Hair follicular keratinocyte (primary cell): ENCODE measurements at places on chromosomes 12 and 14. TPM values are rescaled to one million over a fixed set of nuclear protein-coding genes. Genes with fewer than 3 reads are reported as not detected.

FAM181A gene
- total RNA-seq = 0.80 TPM in 1 of 2 replicates, not detected in the other

MYF5 gene
- total RNA-seq = not detected in 2 replicates

RFLNA gene
- total RNA-seq = 26.7 and 27.3 TPM in 2 replicates

KRT80 gene
- total RNA-seq = 0.11 and 0.55 TPM in 2 replicates

LRRC43 gene
- total RNA-seq = 0.30 and 0.62 TPM in 2 replicates

STYK1 gene
- total RNA-seq = 1.2 and 2.1 TPM in 2 replicates

ALX1 gene
- not detected in 2 replicates for total RNA-seq

TPPP2 gene
- not detected in 2 replicates for total RNA-seq

HHIPL1 gene
- 0.23 and 1.6 TPM in 2 replicates for total RNA-seq

NPC2 gene
- total RNA-seq = 239 and 356 TPM in 2 replicates

VPS29 gene
- 91.0 and 131 TPM in 2 replicates for total RNA-seq

TOMM20L gene
- total RNA-seq = not detected in 2 replicates

STAB2 gene
- not detected in 2 replicates for total RNA-seq

AQP6 gene
- 0.47 TPM in 1 of 2 replicates, not detected in the other for total RNA-seq

GPR68 gene
- total RNA-seq = 5.0 and 5.4 TPM in 2 replicates

PLEKHG7 gene
- total RNA-seq = not detected in 2 replicates

SENP1 gene
- 13.9 and 17.8 TPM in 2 replicates for total RNA-seq

ASPG gene
- total RNA-seq = not detected in 2 replicates

ING4 gene
- total RNA-seq = 12.8 and 22.3 TPM in 2 replicates

P2RX2 gene
- total RNA-seq = not detected in 2 replicates

FKBP4 gene
- total RNA-seq = 63.8 and 85.3 TPM in 2 replicates

TAS2R7 gene
- not detected in 2 replicates for total RNA-seq

DCD gene
- not detected in 2 replicates for total RNA-seq

LMO3 gene
- 0.04 TPM in 1 of 2 replicates, not detected in the other for total RNA-seq

TMTC1 gene
- total RNA-seq = 6.1 and 16.9 TPM in 2 replicates

USP44 gene
- not detected in 2 replicates for total RNA-seq

TRPV4 gene
- total RNA-seq = 0.87 and 1.6 TPM in 2 replicates

TSPAN11 gene
- total RNA-seq = 0.08 TPM in 1 of 2 replicates, not detected in the other

NR1H4 gene
- total RNA-seq = not detected in 2 replicates

RNF212B gene
- not detected in 2 replicates for total RNA-seq

TNS2 gene
- 3.0 and 3.9 TPM in 2 replicates for total RNA-seq

LRFN5 gene
- total RNA-seq = not detected in 2 replicates

PKP2 gene
- 37.1 and 39.8 TPM in 2 replicates for total RNA-seq

DTX1 gene
- not detected in 2 replicates for total RNA-seq

LUM gene
- total RNA-seq = 0.55 and 7.5 TPM in 2 replicates

SLC38A4 gene
- total RNA-seq = 0.27 and 0.31 TPM in 2 replicates

KLHL33 gene
- total RNA-seq = not detected in 2 replicates

CLEC1A gene
- total RNA-seq = not detected in 2 replicates

RBM25 gene
- total RNA-seq = 14.7 and 19.4 TPM in 2 replicates

INSM2 gene
- total RNA-seq = not detected in 2 replicates

ASCL1 gene
- total RNA-seq = not detected in 2 replicates

ERG28 gene
- 21.6 and 23.0 TPM in 2 replicates for total RNA-seq
